B cell (primary cell): ENCODE measurements at places on chromosomes 7 and 10.

- no peak for DNase-seq
Measured at GRCh38 chr7:39016609-39017008, 38.9 kb downstream of the POU6F2 start.

DNA sequence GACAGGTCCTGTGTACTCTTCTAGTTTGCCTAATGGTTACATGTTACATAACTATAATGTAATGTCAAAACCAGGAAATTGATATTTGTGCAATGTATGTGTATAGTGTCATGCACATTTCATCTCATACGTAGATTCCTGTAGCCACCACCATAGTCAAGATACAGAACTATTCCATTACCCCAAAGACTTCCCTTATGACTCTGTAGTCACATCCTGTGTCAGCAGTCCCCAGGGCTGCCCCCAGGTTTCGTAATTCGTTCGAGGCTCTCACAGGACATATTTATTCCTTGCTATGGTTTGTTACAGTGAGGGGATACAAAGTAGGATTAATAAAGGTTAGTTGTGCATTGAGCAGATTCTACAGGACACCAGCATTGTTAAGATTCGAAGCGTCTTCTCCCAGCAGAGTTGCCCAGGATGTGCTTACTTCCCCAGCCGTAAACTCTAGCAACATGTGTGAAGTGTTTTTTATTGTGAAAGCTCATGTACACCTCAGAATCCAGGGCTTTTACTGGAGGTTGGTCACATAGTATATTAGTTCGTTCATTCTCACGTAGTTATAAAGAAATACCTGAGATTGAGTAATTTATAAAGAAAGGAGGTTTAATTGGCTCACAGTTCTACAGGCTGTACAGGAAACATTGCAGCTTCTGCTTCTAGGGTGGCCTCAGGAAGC, 18.6 kb downstream of the RABGEF1 start:
- no peak for DNase-seq

- no peak for DNase-seq
Measured at GRCh38 chr10:17273403-17273802, 45.4 kb downstream of the VIM start.

GRCh38 chr7:106285855-106286492, 1.2 kb upstream of the NAMPT start:
- DNase-seq = peak; percentile 64

DNA sequence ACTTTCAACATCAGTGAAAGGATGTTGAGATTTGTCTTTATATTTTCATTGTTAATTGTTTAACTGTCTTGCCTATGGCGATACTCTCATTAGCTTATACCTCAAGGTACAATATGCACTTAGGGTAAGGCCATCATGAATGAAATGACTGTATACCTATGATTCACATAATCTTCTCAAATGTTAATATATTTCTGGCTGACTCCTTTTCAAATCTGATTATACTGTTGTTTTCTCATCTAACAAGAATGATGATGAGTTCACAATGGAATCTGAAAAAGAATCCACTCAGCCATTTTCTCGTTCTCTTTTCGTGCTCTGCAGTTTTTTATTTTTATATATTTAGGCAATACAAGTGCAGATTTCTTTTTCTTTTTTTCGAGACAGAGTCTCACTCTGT, 159.1 kb downstream of the ARHGAP12 start:
- no peak for DNase-seq

DNA sequence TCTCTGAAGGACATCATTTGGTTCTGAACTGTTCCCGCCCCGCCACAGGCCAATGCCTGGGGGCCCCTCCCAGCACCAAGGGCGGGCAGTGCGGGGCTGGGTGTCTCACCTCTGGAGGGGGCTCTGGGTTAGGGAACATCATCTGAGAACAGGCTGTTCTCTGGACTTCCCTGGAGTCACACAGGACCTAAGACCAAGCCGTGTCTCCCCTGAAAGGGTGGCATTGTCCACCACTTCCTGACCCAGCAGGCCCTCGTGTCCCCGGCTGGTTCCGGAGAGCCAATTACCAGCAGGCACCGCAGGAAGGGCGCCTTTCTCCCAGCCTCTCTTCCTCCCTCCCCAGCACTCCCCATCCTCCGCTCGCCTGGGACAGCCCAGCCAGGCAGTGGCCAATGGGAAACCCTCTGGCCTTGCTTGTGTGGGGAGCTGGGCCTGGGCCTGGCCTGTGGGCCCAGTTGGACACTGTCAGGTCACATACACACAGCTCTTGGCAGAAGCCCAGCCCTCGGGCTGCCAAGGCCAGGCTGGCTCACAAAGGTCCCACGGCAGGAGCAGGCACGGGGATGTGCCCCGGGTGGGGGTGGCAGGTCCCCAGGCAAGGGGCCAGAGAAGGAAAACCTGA, 119.5 kb downstream of the SPDYE5 start:
- no peak for DNase-seq

GRCh38 chr7:4682621-4683042, 537 bp downstream of the FOXK1 start:
- DNase-seq = peak; percentile 64

- no peak for DNase-seq
Measured at GRCh38 chr10:133052076-133052475, 35.6 kb upstream of the ADGRA1 start.

DNA sequence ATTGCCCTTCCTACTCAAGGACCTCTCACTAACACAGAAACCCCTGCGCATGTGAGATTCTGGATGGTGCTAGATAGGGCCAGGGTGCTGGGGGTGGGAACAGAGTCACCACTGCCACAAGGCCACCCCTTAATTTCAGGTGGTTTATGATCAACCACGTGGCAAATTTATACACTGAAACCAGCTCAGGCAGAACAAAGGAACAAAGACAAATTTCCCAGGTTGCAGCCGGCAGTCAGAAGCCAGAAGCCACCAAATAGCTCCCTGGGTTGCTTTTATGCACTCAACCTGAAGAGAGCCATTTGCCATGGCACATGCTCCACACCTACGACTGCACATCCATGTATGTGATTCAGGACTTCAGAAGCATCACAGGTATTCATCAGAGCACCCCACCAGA, 2.5 kb downstream of the VOPP1 start:
- peak; percentile 54 for DNase-seq

- no peak for DNase-seq
Measured at GRCh38 chr7:157022681-157023588, 12.5 kb upstream of the MNX1 start.

DNA sequence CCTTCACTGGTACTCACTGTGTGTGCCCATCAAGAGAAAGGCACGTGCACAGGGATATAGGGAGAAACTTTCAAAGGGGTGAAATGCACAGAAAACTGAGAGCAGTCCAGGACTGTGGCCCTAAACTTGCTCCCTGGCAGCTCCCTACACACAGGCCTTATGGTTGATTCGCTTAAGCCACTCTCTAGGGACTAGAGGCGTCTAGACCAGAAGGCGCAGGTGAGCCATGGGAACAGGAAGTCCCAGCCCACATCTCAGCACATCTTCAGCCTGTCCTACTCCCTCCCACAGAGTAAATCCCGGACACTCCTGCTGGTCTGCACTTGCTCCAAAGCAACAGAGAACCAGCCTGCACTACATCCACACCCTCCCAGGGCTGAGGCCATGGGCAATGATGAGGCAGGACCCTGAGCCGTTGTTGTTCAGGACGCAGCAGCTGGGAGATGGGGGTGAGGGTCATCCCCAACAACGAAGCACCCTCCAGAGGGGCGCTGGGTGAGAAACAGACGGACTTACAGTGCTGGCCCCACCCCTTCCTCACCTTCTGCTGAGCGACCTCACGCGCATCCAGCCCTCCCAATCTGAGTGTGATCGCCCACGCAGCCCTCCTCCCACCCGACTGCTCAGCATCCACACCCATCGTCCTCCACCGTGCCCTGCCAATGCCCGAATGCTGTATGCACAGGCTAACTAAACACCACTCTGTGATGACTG, 109.3 kb downstream of the TNS3 start:
- no peak for DNase-seq

GRCh38 chr10:119199231-119199992, 8.0 kb upstream of the GRK5 start:
- peak; percentile 68 for DNase-seq

GRCh38 chr7:23713285-23714149, 3.5 kb downstream of the STK31 start:
- DNase-seq = no peak

DNA sequence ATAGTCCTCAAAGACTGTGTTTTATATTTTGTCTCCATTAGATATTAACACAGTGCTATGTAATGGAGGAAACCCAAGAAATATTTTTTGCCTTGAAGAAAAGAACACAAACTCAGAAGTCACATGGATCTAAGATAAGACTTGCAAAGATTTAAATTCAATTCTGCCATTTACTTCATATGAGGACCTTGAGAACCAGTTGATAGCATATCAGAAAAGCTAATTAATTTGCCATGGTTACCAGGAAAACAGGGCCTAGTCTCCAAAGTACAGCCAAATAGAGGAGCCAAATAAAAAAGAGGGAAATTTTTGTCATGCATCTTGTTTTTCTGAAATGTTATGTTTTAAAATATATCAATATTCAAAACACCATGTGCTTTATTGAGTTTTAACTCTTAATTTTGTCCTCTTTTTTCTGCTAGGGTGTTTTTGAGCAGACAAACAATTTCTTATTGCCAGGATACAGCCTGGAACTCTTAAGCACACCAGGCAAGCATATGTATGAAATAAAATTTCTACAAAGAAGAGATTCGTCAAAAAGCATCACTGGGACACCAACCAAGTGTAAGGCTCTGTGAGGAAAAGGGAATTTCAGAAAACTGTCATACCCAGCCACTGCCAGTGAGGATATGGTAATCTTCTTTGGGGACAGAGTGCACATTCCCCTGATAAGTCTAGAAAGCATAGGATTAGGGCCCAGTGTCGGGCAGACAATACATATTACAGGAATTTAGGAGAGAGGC, 10.6 kb upstream of the TOMM7 start:
- DNase-seq = no peak

DNA sequence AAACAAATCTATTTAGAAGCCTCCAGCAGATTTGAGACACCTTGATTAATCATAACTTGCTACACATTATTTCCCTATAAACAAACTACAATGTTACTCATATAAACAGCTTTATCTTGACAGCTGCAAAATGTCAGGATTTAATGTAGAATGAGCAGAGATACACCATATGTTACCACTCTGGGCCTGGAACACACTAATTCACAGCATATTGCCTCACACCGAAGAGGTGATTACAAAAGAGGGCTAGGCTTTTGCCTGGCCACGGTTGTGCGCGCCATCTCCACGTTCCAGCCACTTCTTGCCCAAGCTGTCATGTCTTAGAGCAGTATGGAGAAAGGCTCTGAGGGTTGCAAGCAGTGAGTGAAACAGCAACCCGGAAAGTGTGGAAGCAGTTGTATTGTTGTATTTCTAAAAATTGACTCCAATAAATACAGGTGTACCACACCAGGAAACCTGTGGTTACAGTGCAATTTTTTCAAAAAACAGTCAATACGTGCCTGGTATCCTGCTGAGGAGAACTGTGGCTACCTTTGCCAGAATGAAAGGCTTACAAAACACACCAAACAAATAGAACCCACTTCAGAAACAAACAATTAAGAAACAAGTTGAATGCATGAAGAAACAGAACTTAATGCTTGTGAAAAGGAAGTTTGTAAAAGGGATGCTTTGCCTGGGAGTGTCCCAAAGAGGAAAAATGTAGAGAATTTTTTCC, 498.1 kb downstream of the PLXNA4 start:
- no peak for DNase-seq

DNA sequence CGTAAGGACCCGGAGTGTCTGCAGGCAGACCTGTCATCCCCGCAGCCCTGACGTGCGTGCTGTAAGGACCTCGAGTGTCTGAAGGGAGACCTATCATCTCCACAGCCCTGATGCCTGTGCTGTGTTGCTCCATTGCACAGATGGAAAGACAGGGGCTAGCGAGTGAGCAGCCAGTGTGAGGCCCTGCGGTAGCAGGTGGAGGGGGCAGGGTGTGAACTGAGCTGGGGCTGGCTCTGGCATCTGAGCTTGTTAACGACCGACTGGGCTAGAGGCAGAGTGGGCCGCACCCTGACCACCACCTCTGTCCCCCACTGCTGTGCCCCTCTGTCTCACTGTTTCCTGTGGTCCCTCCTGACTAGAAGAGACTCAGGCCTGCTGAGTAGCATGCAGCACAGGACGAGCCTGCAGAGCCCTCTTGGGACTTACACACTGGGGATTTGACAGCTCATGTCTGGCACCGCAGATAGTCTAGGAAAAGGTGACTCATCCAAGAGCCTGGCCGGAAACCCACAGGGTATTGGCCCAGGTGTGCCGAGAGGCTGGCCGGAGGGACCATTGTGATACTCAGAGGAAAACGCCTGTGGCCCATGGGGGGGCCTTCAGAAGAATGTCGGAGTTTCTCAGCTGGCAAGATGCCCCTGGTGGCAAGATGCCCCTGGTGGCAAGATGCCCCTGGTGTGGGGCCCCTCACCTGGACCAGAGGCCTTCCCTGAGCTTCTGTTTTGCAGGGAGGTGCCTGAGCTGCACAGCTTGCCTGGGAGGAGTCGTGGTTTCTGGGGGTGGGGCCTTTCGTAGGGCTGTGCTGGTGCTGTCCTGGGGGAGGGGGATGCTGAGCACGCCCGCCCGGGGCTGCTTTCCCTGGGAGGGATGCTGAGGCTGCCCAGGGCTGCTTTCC, 34.3 kb downstream of the INPP5A start:
- peak; percentile 88 for DNase-seq

- DNase-seq = no peak
Measured at GRCh38 chr10:121910673-121911420, 17.0 kb downstream of the ATE1 start.

DNA sequence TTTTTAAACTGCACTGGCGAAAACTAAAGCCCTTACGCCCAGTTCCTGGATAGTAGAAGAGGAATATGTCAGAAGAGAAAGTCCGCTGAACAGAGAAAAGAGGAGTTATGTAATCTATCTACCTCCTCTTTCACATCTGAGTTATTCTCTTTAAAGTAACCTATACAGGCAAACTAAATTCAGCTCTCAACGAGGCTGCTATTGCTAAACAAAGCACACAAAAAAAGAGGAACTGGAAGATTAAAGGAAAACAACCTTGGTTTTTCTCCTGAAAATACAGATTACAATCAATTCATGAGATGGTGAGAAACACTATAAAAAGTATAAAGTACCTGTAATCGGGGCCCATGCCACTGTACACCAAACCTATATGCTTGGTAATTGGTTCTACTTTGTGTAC, 5.8 kb downstream of the PSMA2 start:
- DNase-seq = no peak

- peak; percentile 74 for DNase-seq
Measured at GRCh38 chr7:21941611-21942141, 4.0 kb downstream of the CDCA7L start.

GRCh38 chr7:47095946-47096345, 486.0 kb downstream of the TNS3 start:
- DNase-seq = no peak

- no peak for DNase-seq
Measured at GRCh38 chr10:34491678-34492077, 323.4 kb downstream of the PARD3 start.
